ENCODE measurements at places on chromosomes 2 and 18.
A peak's percentile ranks its signal among the peaks of the same experiment; 100 is the strongest.

- DNase-seq, result no peak
Measured at GRCh38 chr2:9398881-9399780, 24.2 kb downstream of the ITGB1BP1 start.

GRCh38 chr2:110157153-110157793 lies 41.7 kb upstream of the MALL start:
- peak; percentile 13 for DNase-seq

DNA sequence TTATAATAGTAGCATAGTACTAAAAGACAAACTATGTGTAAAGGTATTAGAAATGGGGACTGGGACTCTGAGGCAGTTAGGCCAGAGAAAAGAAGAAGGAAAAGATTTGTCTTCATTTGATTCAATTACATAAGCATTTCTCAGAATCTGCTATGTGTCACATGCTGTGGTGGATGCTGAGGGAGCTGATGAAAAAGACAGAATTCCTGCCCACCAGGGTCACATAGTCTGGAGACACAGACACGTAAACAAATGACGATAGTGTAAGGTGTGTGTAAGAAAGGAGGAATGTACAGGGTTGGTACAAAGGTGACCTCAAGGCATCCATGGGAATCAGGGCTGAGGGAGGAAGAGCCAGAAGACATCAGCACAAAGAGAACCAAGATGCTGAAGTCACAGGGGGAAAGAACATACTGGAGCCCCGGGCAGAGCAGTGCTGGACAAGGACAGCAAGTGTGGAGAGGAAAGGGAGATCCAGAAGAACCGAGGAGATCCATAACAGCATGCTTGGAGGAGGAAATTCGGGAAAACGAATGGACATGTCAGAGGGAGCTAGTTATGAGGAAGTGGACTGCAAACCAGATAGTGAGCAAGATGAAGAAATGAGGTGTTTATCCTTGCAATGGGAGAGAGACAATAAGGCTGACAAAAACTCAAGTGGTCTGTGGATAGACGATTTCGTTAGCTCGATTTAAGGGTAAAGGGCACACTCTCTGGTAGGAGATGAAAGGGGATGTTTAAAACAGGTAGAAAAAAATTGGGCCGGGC lies 1.2 kb upstream of the MAPRE3 start:
- DNase-seq, result no peak

- DNase-seq, result peak; percentile 75
Measured at GRCh38 chr2:27212626-27213471, 781 bp upstream of the SLC5A6 start.

GRCh38 chr2:231239751-231240150 lies 41.3 kb downstream of the ARMC9 start:
- DNase-seq, result no peak

DNA sequence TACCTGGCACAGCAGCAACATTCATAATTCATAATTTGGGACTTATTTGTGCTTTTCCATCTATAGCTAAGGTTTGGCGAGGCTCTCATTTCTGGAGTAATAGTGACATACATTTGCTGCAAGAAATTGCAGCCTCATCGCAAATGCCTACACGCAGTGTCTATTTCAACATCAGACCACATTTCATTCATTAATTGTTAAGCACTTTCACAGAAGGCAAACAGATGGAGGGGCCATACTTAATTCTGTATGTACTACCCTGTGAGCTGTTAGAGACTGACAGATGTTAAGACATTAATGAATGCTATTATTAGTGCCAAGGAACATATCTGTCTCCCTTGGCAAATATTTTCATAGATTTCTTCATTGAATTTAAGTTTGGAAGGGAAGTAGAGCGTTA lies 125.7 kb downstream of the UXS1 start:
- no peak for DNase-seq

DNA sequence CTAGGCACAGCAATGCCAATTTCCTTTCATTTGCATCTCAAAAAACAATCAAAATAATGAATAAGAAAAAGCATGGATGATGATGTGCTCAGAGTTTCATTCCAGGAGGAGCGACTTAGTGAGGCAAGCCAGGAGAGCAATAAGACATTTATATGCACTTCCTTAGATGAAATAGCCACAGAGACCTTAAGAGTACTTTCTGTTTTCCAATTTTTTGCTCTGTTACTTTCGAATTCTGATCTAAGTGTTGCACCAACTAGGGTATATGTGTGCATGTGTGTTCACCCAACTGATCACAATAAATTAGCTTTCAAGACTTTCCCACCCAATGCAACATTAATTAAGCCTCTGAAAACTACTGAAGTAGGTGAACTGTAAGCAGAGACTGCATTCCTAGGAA lies 709 bp downstream of the RAB27B start:
- DNase-seq, result no peak

DNA sequence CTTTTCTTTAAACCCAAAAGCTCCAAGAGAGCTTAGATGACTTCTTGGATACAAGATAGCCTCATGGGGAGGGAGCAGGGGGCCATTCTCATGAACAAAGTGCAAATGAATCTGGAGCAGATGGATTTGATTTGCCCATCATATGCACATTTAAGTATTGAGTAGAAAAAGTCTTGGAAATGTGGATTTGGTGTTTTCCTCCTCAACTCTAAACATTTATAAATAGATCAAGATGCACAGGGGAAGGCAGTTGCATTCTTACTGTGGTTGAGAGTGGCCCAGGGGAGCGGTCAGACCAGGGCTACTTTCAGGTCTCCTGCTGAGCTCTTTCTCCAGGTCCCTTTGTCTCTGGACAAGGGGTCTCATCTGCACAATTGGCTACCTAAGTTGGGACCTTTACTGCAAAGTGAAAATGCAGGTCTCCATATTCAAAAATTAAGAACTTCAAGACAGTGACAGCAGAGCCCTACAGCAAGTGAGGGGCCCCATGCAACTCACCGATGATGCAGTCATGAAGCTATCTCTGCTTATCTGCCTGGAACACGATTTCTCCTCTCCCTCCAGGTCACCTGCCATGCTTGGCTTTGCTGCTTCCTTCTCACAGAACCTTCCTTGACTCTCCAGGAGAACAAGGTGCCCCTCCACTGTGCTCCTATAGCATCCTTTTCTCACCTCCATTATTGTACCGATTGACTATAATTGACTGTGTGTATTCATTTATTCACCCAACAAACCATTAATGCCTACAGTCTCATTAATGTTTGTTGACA lies 145.4 kb downstream of the LPIN1 start:
- DNase-seq, result no peak

GRCh38 chr2:127638361-127639110 lies 7.4 kb upstream of the GPR17 start:
- no peak for DNase-seq

DNA sequence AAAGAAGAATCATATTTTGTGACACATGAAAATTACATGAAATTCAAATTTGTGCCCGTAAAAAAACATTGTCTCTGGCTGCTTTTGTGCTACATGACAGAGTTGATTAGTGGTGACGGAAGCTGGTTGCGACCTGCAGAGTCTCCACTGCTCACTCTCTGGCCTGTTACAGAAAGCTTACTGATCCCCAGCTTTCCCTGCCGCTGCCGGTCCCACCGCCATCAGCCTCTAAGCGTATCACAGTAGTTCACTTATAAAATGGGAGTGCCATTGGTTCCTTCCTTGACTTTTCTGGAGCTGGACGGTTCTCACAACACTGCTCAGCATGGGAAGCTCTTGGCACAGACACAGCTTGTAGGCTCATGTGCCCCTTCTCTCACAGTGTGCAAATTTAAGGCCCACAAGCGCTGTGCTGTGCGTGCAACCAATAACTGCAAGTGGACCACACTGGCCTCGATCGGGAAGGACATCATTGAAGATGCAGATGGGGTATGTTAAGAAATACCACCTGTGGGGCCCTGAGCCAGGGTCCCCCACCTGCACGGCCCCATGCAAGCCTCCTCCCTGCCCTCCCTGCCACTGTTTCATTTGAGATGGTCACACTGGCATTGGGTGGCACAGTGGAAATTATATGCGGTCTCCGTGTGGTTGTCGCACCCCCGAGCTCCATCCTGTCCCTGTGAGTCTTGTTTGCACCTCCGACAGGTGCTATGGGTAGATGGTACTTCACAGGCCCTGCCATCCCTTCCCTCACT lies 81.3 kb downstream of the DGKD start:
- no peak for DNase-seq

GRCh38 chr2:16952368-16952767 lies 286.7 kb upstream of the CYRIA start:
- no peak for DNase-seq

DNA sequence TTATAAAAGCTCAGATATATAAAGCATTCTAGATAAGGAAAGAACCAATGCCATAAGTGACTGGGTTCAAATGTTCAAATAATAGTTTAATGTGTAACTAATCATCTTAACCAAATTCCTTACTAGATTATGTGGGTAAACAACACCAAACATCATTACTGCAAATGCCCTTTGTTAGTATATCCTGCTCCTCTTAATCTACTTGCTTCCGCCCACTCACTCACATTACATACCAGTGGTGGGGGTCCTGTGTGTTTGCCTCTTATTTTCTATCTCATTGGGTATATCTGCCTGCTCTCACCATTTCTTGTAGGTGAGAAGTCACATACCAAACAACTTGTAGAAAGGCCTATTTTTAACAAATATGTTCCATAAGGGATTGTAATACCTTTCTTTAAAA lies 562.1 kb downstream of the NRXN1 start:
- no peak for DNase-seq

DNA sequence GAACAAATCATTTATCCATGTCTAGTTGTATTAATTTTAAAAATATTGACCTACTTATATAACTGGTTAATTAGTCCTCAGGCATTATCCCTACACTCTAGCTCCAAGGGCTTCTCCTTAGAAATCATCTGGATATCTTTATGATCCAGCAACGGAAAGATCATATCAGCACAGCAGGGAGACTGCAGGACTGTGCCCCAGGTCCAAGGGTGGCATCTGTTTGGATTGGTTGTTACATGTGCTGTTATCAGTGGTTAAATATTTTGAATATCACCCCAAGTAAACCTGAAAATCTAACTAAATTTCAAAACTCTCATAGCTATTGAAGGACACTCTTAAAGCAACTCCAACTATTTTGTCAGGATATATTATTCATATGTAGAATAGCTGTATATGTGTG lies 556.2 kb upstream of the ZEB2 start:
- DNase-seq, result no peak

DNA sequence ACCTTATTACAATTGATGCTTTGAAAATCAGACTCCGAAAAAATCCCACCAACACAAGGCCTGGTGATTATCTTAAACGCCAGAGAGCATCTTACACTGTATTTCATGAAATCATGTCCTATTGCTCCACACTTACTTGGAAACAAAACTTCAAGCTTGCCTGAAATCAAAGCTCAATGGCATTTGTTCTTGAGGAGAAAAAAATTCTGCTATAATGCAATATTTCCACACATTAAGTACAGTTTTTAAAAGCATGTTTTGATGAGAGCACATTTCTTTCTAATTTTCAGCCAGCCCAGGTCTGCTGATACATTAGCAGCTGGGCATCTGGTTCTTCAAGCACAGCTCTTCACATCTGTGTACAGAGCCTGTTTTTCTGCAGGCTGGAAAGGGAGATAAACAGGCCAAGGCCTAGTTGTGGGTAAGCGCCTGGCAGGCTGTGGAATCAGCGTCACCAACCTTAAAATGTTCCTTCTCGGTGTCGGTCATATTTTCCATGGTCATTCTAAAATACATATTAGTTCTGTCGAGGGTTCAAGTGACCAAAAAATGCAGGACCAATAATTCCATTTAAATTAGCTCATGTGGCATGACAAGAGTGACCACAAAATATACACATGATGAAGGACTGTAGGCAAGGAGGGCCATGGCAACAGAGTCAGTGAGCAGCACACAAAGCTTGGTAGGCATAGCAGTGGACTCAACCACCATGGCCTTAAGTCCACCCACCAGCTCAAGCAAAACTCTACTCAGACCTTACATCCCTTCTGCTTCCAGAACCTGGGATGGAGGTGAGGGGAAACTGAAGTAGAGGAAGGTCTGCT lies 20.9 kb downstream of the SLC8A1 start:
- no peak for DNase-seq

GRCh38 chr2:101777337-101777736 lies 79.8 kb downstream of the MAP4K4 start:
- DNase-seq, result no peak

DNA sequence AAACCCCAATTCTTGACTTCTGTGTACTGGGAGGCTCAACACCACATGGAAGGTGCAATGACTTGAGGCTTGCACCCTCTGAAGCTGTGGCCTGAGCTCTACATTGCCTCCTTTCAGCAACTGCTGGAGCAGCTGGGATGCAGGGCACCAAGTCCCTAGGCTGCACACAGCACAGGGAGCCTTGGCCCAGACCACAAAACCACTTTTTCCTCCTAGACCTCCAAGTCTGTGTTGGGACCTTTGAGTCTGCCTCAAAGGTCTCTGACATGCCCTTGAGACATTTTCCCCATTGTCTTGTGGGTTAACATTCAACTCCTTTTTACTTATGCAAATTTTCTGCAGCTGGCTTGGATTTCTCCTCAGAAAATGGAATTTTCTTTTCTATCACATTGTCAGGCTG lies 62.6 kb upstream of the KCNE4 start:
- no peak for DNase-seq

DNA sequence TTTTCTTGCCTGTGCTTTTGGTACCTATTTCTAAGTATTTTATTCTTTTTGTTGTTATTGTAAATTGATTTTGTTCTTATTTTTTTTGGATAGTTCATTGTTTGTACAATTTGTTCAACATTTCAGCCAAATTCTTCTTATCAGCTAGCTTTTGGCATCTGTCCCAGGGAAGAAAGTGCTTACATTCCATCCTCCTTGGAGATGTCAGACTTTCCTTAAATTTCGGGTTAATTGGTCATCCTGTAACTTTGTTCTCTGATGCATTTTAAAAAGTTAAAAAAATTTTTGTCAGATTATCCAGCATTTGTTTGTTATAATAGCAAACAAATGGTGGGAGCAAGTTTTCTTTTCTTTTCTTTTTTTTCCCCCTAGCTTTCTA lies 60.3 kb downstream of the PTH2R start:
- no peak for DNase-seq

DNA sequence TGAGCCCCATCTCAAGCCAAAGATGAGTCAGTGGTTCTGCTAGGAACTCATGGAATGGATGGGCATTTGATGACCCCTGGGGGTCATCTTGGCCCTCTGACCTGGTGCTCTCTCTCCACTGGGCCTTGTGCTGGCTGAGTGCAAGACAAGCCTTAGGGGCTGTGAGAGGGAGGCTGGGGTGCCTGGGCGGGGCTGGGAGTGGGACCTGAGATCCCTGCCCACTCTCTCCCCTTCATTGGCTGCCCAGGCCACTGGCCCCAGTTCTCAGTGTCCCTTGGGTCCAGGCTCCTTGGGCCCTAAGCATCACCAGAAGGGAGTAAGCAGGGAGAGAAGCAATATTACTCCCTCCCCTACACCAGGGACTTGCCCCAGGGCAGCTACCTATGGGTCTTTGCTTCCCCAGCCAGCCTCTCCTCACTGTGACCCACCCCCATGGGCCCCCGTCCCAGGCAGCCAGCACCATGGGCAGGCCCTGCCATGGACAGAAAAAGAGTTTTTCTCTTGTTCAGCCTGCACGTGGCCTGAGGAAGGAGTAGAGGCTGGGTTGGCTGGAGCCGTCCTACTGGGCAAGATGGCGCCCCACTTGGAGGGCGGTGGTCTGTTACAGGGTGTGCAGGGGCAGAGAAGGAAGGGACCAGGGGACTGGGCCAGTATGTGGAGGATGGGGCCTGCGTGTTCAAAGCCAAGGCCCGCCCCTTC lies 33.6 kb downstream of the ATOH8 start:
- no peak for DNase-seq
